Adrenal gland (tissue), 19 donors: ENCODE measurements at places on chromosomes 13 and 19. TPM values are rescaled to one million over a fixed set of nuclear protein-coding genes. Genes with fewer than 3 reads are reported as not detected.

GRCh38 chr13:112172641-112173251 is 105.8 kb downstream of the SOX1 start:
- H3K4me1 ChIP-seq: no peaks in the 10 kb centered on the region
- H3K27ac ChIP-seq: no peak overlapping the region
- no peaks in the 10 kb centered on the region for H3K36me3 ChIP-seq
- H3K4me3 ChIP-seq: no peak overlapping the region
- no peaks in the 10 kb centered on the region for H3K27me3 ChIP-seq

DNA sequence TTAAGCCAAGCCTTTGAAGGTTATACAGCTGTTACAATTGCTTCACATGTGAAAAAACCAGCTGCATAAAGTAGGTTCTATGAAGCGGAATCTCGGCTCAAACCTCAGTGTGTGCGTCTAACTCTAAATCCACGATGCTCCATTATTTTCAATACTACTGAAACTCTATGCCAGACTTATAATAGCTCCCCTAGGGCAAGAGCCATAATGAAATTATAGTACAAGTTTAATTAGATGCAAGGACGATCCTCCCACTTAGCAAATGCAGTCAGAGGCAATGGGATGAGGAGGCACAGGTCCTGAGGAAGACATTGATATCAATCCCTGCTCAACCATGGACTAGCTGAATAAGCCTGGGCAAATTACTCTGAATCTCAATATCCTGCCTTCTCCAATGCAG is 31.1 kb downstream of the SLC7A1 start:
- peaks cover 4% of the 10 kb centered on the region for H3K4me1 ChIP-seq
- no peak overlapping the region for H3K4me3 ChIP-seq
- no peaks in the 10 kb centered on the region for H3K36me3 ChIP-seq

DNA sequence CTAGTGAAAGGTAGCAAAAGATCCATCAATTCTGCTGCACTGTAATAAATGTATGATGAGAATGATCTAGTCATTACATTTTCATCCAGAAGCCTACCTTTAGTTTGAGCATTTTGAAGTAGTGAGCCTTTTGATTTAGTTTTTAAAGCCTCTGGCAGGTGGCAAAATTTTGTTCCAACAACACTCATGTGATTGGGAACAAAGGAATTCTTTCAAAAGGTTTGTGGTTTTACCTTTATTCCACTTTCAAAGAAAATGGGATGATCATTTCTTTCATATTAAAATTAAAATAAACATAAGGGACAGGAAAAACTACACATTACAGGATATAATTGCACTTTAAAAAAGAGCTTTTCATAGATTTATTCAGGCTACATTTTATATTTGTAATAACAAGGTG is 260.2 kb downstream of the DACH1 start:
- DNase-seq: no peak
- H3K27me3 ChIP-seq: no peaks in the 10 kb centered on the region
- H3K4me3 ChIP-seq: no peak overlapping the region
- H3K27ac ChIP-seq: no peak overlapping the region

GRCh38 chr19:55549500-55550320 is 4.4 kb upstream of the SBK3 start:
- DNase-seq: no peak
- H3K27me3 ChIP-seq: peaks cover 25% of the 10 kb centered on the region
- no peak overlapping the region for H3K4me3 ChIP-seq
- H3K27ac ChIP-seq: no peak overlapping the region

GRCh38 chr13:102128216-102128810 is 273.5 kb downstream of the FGF14 start:
- no peak overlapping the region for H3K27ac ChIP-seq
- H3K4me1 ChIP-seq: no peaks in the 10 kb centered on the region
- DNase-seq: no peak
- no peaks in the 10 kb centered on the region for H3K27me3 ChIP-seq

GRCh38 chr19:19032420-19033175 is 719 bp downstream of the SUGP2 start:
- H3K27ac ChIP-seq: peak overlapping the region; percentile 91
- peak; percentile 87 for DNase-seq
- H3K4me1 ChIP-seq: peaks cover 22% of the 10 kb centered on the region

- no peak overlapping the region for H3K4me3 ChIP-seq
- H3K36me3 ChIP-seq: no peaks in the 10 kb centered on the region
- DNase-seq: no peak
- H3K27me3 ChIP-seq: no peaks in the 10 kb centered on the region
Measured at GRCh38 chr19:12034198-12034597, 1.3 kb downstream of the ZNF433 start.

DNA sequence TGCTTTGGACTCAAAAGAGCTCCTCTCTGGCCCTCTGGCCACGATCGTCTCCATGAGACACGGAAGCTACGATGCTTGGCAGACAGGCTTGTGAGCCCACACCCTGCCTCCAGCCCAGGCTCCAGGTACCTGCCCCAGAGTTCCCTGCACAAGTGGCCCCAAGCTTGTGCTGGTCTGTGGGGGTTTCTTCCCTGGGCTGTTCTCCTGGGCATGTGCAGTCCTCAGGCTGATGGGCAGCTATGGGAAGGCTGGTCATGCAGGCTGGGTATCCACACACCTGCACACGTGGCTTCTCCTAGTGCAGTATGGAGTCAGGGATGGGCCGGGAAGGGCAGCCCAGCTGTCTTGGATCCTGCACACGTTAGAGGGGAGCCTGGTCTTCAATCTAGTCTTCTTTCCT is 43.1 kb downstream of the TEX29 start:
- H3K27me3 ChIP-seq: peaks cover 7% of the 10 kb centered on the region

DNA sequence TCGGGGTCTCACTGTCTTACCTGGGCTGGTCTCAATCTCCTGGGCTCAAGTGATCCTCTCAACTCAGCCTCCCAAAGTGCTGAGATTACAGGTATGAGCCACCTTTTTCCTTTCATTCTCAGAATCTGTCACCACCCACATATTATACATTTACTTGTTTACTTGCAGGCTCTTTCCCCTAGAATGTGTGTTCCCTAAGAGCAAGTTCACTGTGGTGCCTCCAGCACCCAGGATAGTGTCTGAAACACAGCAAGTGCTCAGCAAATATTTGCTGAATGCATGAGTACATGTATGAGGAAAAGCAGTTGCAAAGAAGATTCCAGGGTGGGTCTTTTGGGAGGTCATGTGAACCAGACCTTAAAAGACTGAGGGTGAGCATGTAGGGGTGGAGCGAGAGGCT is 96.8 kb downstream of the RGCC start:
- H3K27me3 ChIP-seq: no peaks in the 10 kb centered on the region
- DNase-seq: no peak
- no peak overlapping the region for H3K27ac ChIP-seq
- no peak overlapping the region for H3K4me3 ChIP-seq
- H3K36me3 ChIP-seq: no peaks in the 10 kb centered on the region
- no peaks in the 10 kb centered on the region for H3K4me1 ChIP-seq

- H3K4me3 ChIP-seq: no peak overlapping the region
- no peak overlapping the region for H3K27ac ChIP-seq
- H3K36me3 ChIP-seq: no peaks in the 10 kb centered on the region
Measured at GRCh38 chr13:48580896-48581295, 48.0 kb upstream of the RCBTB2 start.

FFAR3 gene
- not detected for total RNA-seq

GNG8 gene
- not detected for total RNA-seq

ZNF625 gene
- 14.1 TPM for total RNA-seq

HAUS5 gene
- total RNA-seq: 8.5 TPM
